ENCODE measurements at places on chromosomes 1 and 21.

GRCh38 chr1:41739061-41739955 is 179.4 kb downstream of the HIVEP3 start:
- DNase-seq: peak; percentile 76

GRCh38 chr1:97412166-97412565 is 508.7 kb downstream of the DPYD start:
- DNase-seq: no peak

DNA sequence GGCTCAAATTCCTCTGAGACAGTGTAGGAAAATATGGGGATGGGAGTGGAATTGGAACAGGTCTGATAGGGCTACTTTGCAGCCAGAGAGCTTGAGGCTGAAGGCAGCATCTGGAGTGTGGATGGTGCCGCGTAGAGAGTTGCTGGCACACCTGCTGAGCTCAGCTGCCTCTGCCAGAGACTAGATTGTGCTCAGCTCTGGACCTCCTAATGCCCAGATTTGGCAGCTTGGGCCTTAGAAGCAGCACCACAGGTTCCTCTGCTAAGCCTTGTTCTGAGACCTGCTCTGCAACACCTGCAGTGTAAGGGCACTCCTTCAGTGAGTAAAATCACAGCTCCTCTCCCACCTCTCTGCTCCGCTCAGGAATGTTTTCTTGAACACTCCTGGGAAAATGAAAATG is 23.3 kb downstream of the ACOT11 start:
- DNase-seq: no peak

- DNase-seq: no peak
Measured at GRCh38 chr1:192805832-192806323, 3.0 kb upstream of the RGS2 start.

DNA sequence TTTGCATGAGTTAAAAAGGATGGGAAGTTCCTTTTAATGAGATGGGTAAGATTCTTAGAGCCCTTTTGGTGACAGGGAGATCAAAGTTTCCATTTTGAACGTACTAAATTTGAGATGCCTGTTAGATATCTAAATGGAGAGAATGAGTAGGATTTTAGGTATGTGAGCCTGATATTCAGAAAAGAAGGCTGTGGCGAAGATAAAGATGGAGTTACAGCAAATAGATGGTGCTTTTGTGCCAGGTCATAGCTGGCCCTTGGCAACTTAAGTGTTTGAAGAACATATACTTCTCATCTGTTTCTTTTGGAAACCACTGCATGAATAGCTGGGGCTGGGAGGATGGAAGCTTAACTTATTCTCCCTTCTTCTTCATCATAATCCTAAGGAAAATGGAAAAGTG is 282.5 kb downstream of the PTBP2 start:
- no peak for DNase-seq

GRCh38 chr1:48492392-48492791 is 20.4 kb upstream of the SPATA6 start:
- no peak for DNase-seq
